CD8-positive, alpha-beta memory T cell (primary cell): ENCODE measurements at places on chromosomes 12 and 14. TPM values are rescaled to one million over a fixed set of nuclear protein-coding genes. Genes with fewer than 3 reads are reported as not detected.

DNA sequence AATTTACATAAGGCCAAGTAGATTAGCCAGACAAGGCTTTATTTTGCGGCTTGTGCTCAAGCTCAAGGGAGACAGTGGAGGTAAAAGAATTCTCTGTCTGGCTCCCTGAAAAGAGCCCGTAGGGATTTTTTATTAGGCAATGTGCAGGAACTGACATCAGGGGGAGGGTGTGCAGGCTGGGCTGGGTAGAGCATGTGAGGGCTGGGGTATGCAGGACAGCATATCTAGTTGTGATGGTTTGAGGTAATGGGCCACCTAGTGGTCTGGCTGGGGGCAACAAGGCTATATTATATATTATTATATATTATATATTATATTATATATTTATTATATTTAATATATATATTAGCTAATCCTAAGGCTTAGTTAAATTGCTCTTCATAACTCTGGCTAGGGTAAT, 102.1 kb downstream of the TMEM117 start:
- no peak for DNase-seq

GRCh38 chr14:97850466-97850865, 1053.3 kb downstream of the VRK1 start:
- no peak for DNase-seq

HOXC12 gene
- not detected for total RNA-seq

- no peak for DNase-seq
Measured at GRCh38 chr12:95701275-95701674, 89.3 kb downstream of the NTN4 start.

DNA sequence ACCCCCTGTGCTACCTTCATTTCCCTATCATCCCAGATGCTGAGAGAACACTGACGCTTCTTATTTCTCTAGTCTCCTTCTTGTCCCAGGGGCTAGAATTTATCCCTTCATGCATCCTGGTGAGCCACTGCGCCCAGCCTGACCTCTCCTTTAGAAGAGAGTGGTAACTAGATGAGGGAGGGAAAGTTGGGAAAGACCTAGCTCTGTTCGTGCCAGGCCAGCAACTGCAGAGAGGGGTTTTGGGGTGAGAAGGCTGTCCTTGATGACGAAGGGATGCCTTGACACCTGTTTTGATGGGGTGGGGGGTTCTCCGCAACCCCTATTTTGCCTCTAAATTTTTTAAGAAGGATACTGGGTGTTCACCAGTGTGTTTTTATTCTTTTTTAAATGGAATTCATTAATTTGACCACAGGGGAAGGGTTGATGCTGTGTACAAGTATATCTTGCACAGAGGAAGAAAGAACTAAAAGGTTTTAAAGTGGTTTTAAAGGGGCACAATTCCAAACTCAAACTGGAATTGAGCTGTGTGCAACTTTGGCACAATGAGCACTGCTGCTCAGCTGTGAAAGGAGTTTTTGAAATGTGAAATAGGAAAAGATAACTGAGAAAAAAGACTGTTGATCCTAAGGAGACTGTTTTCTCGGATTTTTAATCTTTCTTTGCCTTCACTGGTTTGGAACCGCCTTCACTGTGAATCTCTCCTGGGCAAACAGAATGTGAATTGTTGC, 7.0 kb upstream of the MMP19 start:
- DNase-seq: no peak

DNA sequence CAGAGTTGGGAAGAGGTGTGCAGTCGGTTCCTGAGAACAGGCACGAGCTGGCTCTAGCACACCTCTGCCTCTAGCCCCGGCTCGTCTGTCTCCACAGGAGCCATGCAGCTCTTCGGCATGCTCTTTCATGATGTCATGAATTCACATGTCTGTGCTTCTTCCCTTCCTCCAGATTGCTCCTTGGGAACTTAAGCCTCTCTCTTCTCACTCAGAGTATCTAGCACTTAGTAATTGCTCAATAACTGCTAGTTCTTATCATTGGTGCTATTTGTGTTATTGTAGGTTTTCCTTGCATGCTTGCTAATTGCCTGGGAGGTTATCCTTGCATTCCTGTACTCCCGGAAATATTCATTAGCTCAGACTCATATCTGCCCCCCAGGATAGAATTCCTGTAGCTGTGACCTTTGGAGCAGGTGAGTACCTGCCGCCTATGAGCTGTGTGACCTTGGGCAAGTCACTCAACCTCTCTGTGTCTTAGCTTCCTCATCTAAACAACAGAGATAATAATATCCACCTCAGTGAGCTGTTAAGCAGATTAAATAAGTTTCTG, 19.5 kb downstream of the FAM181A start:
- DNase-seq: no peak

DNA sequence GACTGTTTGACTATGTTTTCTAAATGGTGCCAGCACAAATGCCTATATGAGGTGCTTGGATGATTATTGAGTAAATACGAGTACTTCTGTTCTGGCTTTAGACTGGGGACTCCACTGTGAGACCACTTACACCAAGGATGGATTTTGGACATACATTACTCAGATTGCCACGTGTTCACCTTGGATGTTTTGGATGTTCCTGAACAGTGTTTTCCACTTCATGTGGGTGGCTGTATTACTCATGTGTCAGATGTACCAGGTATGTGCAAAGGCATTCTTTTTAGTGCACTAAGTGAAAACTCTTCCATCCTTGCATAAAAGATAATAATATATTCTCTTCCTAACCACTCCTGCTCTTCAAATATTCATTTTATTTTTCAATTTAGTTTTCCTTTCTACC, 30.7 kb downstream of the CSRP2 start:
- no peak for DNase-seq

DNA sequence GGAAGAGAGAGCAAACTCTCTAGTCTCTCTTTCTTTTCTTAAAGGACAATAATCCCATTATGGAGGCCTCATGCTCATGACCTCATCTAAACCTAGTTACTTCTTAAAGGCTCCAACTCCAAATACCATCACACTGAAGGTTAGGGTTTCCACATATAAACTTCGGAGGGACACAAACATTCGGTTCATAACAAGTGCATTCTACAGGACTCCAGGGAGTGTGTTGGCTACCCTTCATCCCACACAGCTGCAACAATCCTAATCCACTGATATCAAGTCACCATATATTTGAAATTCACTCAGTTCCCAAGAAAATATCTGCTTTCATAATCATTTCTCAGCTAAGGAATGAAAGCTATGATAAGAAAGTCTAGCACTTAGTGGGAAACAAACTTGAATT, 265.9 kb upstream of the PLEKHG7 start:
- no peak for DNase-seq

KRT73 gene
- not detected for total RNA-seq

DNA sequence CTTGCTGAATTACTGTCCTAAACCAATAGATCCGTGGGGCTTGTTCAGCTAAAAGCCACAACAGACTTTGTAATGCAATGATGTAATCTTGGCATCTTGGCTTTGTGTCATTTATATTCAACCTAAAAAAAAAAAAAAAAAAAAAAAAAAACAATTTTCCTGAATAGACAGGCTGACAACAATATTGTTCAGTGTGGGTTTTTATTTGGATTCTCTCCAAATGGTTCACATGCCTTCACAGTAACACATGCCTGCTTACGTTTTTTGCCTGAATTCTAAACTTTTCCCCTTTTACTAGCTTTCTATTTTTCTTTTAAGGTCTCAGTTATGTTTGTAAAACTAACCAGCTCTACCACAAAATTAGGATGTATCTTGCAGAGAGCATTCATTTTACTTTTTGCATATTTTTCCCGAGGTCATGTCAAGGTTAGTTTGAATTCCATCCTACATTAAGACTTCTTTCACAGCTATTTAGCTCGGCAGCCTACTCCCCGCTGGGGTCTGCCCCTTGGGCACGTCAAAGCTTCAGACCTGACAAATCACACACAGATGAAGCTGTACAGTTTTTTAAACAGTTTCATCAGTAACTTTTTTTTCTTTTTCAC, 213.7 kb upstream of the NPAS3 start:
- no peak for DNase-seq

HRK gene
- total RNA-seq: not detected

GRCh38 chr12:34605510-34605887, 583.2 kb downstream of the ALG10 start:
- no peak for DNase-seq

CMKLR1 gene
- total RNA-seq: 0.66 TPM

- peak; percentile 93 for DNase-seq
Measured at GRCh38 chr12:56117778-56118687, at the start of gene ZC3H10. TSS of gene ZC3H10 (plus strand) at chr12:56118266. CDS start at chr12:56120563, 2,297 bp downstream.

EXOC3L4 gene
- not detected for total RNA-seq

SLC22A17 gene
- 2.8 TPM for total RNA-seq

GRCh38 chr12:30977537-30978349, 51.2 kb downstream of the TSPAN11 start:
- no peak for DNase-seq

DNA sequence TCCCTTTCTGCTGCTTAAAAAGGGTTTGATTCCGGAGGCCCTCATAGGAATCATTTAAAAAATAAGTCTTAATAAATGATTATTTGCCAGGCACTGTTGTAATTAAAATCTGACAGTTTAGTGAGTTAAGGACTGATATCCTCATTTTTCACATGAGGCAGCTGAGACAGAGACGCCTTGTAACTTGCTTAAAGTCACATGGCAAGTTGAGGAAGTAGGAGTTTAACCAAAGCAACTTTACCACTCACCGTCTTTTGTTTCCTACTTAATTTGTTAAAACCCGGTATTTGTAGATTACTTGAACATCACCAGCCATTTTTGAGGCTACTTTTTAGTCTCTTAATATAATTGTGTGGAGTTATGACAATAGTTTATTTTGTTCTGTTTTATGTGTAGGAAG, 2.4 kb downstream of the TIGAR start:
- no peak for DNase-seq

DNA sequence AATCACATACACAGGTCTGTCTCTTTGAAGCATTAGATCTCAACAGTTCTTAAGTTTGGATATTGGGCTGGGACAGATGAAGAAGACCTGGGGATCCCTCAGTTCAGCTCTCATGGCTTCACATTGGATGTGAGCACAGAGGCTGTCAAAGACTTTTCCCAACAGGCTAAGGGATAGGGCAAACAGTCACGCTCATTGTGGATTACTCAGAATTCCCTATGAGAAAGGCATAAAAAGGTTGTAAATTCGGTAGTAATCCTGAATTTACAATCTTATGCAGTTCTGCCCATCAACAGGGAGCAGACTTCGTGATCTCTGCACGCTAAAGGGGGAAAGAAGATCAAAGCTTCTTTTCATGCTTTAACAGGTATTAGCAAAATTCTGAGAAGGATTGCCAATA, 448.4 kb downstream of the DAD1 start:
- no peak for DNase-seq

GRCh38 chr12:28099871-28100270, 90.4 kb upstream of the CCDC91 start:
- no peak for DNase-seq

GRCh38 chr12:108400056-108400455, 60.9 kb upstream of the CMKLR1 start:
- DNase-seq: no peak

DTX1 gene
- 2.2 TPM for total RNA-seq
